Glutamatergic neuron (in vitro differentiated cells): ENCODE measurements at places on chromosomes 6 and 20.

DNA sequence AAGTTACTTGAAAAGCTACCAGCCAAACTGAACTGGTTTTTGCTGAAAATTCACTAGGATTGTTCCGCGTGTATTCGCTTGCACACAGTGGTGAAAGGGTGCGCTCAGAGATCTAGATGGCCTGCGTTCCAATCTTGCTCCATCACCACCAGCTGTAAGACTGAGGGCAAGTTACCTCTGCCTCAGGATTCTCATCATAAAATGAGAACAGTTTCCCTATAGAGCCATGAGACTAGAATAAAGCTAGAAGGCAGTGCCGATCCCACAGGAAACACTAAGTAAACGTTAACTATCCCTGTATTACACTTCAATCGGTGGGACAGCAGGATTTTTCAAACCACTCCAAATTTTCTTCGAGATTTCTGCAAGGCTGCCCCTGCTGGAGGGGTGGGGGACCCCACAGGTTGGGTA lies 838 bp downstream of the AHCY start:
- no peak for DNase-seq

DNA sequence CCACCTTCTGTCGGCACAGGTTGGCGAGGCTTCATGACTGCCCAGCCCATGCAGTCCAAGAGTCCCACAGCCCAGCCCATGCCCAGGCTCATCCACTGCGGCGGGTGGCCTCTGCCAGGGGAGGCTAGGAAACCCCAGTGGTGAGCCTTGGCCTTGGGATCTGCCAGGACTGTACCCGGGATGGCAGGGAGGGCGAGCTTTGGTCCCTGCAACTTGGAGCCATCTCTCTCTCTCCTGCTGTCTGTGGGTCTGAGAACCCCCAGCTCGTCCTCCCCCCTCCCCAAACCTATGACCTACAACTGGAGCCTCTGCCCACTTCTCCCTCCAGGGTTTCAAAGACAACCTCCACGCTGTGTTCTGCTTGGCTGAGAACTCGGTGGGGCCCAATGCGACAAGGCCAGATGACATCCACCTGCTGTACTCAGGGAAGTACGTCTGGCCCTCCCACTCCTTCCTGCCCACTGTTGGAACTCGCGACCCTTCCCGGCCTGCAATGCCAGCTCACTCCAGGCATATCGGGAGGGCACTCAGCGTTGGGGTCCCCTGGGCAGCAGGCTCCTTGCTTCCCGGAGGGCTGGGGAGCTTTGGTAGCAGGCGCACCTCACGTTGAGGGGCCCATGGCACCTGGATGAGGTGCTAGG lies 19.7 kb downstream of the NPEPL1 start:
- no peak for DNase-seq

- DNase-seq: no peak
These were observed 4.6 kb upstream of the C2 start for GRCh38 chr6:31922942-31923341.

DNA sequence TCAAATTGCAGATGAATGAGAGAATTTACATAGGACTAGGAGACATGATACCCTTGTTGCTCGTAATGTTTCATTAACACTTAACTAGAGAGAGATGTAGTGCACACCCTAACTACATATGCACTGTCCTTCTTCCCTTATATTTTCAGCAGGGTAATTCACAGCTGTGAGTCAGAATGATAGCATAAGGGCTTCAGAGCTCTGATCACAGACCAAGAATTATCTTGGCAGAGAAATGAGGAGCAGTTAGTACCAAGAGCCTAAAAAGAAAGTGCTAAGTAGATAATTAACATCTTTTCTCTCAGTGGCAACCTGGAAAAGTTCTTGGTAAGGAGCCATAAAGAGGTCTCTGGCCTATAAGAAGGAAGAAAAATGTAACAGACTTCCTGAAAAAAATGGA lies 35.8 kb downstream of the GRIK2 start:
- no peak for DNase-seq

DNA sequence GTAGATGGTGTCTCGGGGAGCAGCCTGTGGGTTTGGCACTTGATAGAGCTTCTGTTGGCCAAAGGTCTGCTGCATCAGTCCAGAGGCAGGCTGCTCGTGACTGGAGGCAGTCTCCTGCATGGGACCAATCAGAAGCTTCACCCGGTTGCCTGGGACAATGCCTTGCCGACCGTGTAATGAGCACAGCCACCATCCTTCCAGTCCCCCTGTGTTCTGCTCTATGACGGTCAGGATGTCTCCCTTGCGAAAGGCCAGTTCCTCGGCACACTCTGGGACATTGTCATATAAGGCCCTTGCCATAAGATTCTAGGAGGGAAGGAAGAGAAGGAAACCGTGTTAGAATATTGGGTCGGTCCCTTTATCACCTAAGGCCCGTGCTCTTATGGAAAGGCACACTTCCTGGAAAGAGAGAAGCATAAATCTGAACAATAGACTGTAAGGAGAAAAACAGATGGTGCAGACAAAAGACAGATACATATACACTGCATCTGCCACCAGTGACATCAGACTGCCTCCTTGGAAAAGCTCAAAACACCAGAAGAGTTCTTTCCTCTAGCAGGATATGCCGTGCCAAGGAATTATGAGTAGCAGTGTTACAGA lies 18.9 kb downstream of the NEDD9 start:
- no peak for DNase-seq
